ENCODE measurements at places on chromosomes 7 and 10.

DNA sequence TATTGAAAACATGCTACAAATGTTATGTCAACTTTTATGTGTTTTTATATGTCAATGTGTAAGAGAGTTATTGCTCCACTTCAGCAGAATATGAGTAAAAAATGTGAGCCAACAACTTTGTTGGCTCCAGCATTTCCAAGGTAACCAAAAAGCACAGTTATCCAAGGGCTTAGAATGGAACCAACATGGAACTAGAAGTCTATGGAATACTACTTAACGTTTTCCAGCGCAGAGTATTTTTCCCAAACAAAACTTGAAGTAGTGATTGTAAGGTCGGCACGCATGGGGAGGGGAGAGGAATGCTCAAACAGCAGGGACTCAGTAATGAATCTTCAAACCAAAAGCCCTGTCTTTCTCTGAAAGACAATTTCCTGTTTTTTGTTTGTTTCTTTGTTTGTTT lies 45.0 kb upstream of the TSPAN13 start:
- DNase-seq, result no peak

DNA sequence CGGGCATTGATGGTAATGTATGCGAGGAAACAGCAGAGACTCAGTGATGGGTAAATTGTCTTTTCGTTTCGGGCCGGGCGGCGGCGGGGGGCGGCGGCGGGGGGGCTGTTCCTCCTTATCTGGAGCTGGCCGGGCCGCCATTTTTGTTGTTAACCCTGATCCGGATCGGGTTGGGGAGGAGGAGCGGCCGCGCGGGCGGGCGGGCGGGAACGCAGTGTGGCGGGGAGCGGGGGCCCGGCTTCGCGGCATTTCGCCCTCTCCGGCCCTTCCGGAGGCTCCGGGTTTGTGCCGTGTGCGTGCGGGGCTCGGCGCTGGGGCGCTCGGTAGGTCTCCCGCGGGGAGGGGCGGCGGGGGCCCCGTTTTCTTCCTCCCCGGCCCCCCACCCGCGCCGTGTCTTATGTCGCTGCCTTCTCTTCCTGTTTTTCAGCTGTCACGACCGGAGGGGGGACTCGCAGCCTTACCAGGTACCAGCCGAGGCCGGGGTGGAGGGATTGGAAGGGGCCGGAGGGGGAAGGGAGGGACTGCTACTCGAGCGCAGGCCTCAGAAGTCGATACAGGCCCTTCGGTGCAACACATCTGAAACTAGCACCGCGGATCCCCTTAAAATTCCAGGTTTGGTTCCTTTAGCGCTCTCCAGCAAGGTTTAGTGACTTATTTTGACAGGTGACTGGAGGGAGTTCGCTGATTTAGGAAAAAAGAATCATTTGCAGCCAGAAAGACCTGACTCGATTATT lies 820 bp downstream of the WAC start:
- DNase-seq, result peak; percentile 2

GRCh38 chr7:41002741-41003610 lies 699.9 kb downstream of the INHBA start:
- peak; percentile 12 for DNase-seq

- no peak for DNase-seq
Observed at GRCh38 chr10:105189463-105189800, 548.3 kb downstream of the SORCS3 start.

DNA sequence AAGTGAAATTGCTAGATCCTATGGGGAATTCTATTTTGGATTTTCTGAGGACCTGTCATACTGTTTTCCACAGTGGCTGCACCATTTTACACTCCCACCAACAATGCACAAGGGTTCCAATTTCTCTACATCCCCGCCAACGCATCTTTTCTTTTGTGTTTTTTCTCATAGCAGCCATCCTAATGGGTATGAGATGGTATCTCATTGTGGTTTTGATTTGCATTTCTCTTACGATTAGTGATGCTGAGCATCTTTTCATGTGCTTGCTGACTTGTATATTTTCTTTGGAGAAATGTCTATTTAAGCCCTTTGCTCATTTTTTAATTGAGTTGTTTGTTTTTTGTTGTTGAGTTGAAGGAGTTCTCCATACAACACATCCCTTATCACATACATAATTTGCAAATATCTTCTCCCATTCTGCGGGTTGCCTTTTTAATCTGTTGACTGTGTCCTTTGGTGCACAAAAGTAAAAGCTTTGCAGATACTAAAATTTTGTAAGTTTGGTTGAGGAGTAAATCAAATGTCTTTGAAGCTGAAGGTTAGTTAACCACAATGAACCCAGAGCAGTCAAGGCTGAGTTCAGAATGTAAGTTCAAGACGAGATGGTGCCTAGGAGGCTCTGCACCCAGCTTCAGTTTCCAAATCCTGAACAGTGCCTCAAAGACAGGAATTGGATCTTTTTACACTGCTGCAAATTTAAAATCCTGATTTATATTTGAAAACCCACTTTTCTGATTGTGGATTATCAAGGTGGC lies 195.4 kb downstream of the COBL start:
- no peak for DNase-seq

- no peak for DNase-seq
Observed at GRCh38 chr7:159067576-159068487, 76.8 kb downstream of the VIPR2 start.

DNA sequence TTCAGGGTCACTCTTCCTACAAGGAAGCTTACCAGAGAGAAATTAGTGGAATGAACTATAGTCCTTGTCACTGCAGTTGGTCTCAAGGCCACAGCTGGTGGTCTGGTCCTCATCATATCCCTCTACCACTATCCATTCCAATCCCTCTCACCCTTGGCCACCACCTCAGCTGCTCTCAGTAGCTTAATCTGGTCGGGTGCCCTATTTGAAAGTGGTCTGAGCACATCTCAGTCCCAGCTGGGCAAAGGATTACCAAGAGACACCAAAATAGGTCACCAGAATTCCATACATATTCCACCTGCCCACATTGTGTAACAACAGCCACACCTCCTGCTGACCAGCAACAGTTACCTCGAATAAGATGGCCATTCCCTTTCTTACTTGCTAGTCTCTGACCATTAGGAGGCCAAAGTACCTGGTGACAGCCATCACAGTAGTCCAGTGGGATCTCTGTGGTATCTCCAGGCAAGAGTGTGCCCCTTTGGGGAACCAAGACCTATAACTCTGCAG lies 3.3 kb upstream of the ZC3HAV1 start:
- DNase-seq, result no peak

- no peak for DNase-seq
Observed at GRCh38 chr10:64785816-64786215, 1264.6 kb downstream of the REEP3 start.

DNA sequence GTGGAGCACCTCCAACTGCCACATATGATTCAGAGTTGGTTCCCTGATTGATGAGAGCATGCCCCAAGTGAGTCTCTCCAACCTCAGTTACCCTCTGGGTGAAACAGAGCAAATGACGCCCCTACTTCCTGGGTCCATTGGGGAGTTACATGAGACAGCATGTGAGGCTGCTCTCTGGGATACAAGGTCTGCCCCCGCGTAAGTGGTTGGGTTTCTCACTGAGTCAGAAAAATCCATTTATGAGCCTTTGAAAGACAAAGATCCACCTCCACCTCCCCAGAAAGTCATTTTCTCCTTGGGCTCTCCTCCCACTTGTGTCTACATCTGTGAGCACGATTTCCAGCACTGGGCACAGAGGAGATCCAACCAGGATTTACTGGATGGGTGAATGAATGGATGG lies 70.7 kb upstream of the DNAAF5 start:
- DNase-seq, result no peak

DNA sequence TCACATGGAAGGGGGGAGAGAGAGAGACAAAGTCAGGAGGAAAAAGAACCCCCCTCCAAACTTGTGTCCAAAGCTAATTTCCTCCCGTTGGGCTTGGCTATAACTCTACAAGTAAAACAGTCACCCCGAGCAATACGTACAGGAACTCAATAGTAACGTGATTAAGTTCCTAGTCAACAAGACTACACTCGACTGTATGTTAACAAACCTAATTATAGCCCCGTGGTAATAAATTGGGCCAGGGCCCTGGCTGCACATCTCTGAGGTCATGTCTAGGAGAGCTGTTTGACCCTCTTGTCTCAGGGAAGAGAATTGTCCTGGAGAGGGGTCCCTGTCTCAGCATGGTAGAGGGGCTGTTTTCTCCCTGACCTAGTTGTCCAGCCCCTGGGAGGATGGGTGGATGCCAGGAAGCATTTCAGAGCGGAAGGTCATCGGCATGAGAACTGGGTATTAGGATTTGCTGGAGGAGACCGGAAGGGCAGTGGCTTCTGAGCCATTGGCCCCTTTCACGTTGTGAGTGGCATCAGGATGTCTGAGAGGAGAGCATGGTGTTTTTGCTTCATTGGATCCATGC lies 60.2 kb upstream of the COMTD1 start:
- DNase-seq, result no peak

DNA sequence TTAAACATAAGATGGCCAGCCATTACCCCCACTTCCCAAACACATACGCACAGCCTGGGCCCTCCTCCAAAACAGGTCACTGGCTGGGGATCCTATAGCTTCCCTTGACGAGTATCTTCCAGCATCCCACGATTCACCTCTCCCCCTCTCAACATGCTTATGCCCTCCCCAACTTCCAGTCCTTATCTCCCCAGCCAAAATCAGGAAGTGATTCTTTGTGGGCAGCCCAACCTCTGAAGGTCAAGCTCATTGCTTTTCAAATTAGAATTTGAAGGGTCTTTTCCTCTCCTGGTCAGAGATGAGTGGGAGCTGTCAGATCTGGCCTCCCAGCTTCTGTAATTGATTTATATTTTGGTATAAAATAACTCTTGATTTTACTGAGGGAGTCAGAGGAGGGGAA lies 133.6 kb downstream of the ATXN7L1 start:
- no peak for DNase-seq

DNA sequence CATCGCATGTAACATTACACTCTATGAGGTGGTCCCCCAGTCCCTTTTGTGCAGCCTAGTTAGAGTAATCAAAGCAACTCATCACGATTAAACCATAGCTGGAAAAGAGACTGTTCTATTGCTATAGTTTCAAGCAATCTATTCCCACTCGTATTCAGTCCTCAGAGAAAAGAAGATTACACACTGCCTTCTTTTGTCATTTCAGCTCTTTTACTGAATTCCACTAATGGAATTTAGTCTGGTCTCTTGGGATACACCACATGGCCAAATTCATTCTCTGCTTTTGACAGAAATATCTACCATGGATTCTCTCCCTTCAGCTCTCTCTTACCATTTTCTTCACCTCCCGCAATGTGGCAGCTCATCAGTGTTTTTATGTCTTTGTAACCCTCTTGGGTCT lies 108.9 kb upstream of the HDAC9 start:
- DNase-seq, result no peak

DNA sequence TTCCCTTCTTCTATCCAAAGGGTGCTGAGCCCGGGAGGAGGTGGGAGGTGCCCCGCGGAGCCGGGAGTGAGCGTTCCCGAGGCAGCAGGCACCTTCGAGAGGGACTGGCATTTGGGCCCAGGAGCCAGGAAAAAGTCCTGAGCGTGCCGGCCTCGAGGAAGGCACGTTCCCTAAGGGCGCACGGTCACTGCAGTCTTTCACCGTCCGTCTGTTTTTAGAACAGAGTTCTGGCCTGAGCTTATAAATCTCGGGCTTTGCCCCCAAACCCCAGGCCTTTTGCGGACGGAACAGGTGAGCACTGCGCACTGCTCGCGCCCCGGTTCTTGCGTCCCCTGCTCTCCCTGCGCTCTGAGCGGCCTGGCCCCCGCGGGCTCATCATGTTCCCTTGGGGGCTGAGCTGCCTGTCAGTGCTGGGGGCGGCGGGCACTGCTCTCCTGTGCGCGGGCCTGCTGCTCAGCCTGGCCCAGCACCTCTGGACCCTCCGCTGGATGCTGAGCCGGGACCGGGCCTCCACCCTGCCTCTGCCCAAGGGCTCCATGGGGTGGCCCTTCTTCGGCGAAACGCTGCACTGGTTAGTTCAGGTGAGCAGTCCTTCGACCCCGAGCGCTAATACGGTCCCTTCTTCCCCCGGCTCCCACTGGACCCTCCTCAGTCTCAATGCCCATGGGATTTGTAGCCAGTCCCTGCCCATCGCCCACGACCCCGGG lies 442 bp downstream of the CYP26C1 start:
- DNase-seq, result no peak

DNA sequence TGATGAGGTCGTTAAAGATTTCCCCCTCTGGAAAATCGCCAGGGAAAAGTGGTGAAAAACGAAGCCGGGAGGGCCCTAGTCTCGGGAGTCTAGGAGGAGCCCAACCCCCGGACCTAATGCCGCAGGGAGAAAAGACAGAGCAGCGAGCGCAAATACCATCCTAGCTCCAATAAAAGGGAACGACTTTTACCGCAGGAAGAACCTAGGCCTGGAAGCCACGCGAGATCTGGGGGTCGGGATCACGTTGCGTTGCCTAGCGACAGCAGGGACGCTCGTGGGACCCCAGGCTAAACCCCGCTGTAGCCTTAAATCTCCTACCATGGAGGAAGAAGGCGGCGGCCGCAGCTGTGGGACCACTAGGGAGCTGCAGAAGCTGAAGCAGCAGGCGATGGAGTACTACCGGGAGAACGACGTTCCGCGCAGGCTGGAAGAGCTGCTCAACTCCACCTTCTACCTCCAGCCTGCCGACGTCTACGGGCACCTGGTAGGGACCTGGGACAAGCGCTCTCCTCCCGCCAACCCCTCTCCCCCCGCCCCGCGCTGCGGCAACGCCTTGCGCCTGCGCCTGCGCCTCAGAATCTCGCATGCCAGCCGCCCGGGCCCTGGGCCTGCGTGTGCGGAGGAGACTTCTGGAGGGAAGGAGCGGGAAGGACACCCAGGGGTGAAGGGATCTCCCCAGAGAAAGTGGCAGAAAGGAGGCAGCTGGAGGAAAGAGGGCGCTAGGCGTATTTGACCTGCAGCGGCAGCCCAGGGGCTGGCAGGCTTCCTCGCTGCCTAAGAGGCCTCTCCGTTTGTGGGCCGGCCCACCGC lies at the start of gene ENO4:
ENO4 (plus strand) TSS at position 252 of the 810 bp plus-strand sequence; CDS start at position 320, 68 bp downstream.
- DNase-seq, result no peak

DNA sequence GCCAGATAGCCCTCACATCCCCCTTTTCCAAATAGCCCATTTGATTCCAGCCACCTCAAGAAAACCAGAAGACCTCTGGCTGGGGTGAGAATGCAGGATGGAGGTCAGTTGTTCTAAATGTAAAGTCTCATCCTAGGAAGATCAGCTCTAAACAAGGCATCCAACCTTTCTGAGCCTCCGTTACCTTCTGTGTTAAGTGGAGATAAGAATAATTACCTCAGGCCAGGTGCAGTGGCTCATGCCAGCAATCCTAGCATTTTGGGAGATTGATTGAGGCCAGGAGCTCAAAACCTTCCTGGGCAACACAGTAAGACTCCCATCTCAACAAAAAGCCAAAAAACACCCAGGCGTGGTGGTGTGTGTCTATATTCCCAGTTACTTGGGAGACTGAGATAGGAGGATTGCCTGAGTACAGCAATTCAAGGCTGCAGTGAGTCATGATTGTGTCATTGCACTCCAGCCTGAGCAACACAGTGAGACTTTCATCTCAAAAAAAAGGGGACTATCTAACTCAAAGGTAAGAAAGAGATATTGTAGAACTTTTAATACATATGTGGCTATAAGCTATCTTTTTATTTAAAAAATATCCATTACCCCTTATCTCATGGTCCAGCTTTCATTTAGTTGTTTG lies 43.5 kb downstream of the PRTFDC1 start:
- DNase-seq, result no peak

DNA sequence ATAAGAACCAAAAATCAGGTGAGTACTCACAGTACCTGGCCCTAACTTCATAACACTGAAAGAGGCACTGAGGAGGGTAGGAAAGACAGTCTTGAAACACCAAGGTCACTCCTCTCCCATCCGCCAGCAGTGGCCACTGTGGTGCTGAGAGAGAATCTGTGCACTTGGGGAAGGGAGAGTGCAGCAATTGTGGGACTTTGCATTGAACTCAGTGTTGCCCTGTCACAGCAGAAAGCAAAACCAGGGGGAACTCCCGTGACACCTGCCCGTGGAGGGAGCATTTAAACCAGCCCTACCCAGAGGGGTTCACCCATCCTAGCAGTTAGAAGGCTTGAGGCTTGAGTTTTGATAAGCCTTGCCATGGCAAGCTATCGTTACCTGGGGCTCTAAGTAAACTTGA lies 35.2 kb upstream of the MAP3K8 start:
- DNase-seq, result no peak
